ENCODE measurements at places on chromosomes 13 and 19. TPM values are rescaled to one million over a fixed set of nuclear protein-coding genes. Genes with fewer than 3 reads are reported as not detected.

- no peak for DNase-seq
These were observed 441.5 kb downstream of the DIAPH3 start for GRCh38 chr13:59721926-59722910.

- no peak for DNase-seq
These were observed 18.0 kb upstream of the SERP2 start for GRCh38 chr13:44355621-44356020.

GRCh38 chr13:83153848-83154247, 728.4 kb downstream of the SLITRK1 start:
- DNase-seq = peak; percentile 16

DNA sequence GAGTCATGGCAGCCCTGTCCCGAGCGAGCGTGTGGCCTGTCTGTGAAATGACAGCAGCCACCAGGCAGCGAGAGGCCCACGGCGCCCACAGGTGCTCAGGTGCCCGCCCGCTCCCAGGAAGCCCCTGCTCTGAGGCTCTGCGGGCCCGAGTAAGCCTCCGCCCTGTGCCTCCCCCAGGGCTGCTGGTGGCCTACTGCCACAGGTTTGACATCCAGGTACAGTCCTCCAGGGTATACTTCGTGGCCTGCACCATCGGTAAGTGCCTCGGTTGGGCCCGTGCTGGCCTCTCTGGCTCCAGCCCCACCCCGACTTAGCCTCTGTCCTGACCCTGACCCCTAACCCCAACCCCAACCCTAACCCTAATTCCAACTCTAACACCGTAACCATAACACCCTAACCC, 15.0 kb upstream of the TMPRSS9 start:
- DNase-seq = no peak

GRCh38 chr19:30781519-30781918, 409.3 kb downstream of the ZNF536 start:
- no peak for DNase-seq

DNA sequence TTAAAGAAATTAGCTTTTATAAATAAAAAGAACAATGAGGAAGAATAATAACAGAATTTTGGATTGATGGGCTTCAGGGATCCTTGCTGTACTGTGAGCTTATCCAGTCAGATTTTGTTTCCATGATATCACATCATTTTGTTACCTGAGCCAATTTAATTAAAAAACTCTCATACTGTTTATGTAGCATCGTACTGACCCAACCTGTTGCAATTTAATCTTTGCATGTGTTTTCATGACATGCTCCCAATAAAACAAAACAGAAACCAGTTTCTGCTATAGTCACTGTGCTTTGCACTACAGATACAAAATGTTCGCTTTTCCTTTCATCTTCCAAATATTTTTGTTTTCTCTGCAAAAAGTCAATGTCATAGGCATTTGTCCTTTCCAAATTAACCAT, 109.7 kb upstream of the RNF113B start:
- no peak for DNase-seq

- no peak for DNase-seq
These were observed 157.0 kb upstream of the PABPC3 start for GRCh38 chr13:24938966-24939365.

GRCh38 chr19:56110515-56111448, 10.3 kb downstream of the ZNF787 start:
- DNase-seq = no peak

- no peak for DNase-seq
These were observed 10.2 kb downstream of the ACTMAP start for GRCh38 chr19:40739871-40740703.

DNA sequence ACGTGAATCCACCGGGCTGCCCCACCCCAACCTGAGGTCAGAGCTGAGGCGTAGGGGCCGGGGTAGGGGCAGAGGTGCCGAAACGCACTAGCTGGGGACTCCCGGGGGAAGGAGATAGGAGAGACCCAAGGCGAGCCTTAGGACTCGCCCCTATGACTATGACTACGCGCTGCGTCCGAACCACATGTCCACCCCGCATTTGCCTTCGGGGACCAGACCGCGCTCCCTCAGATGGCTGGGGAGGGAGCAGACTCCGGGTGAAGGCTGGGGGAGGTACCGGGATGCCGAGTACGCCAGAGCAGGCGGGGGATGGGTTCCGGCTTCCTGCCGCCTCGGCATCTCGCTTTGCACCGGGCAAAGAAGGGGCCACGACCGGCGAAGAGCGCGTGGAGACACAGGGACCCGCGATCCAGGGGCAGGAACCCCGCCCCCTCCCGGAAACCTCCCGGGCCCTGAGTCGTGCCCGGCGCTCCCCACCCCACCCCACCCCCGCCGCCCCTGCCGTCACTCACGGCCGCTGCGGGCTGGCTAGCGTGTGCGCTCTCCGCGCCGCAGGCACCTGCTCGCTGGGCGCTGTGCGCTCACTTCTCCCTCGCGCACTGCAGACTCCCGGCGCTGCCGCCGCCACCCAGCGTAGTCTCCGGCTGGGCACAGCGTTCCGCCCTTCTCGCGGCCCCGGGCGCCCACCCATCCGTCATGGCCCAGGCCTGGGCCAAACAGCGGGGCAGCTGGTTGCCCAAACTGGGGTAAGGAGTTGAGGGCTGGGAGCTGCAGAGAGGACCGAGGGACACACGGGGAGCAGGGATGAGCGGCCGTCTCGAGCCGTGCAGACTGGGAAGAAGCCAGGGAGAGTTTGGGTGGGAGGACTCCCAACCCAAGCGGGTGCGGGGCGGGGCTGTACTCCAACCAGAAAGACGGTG, 622 bp upstream of the VSTM2B start:
- DNase-seq = no peak

DNA sequence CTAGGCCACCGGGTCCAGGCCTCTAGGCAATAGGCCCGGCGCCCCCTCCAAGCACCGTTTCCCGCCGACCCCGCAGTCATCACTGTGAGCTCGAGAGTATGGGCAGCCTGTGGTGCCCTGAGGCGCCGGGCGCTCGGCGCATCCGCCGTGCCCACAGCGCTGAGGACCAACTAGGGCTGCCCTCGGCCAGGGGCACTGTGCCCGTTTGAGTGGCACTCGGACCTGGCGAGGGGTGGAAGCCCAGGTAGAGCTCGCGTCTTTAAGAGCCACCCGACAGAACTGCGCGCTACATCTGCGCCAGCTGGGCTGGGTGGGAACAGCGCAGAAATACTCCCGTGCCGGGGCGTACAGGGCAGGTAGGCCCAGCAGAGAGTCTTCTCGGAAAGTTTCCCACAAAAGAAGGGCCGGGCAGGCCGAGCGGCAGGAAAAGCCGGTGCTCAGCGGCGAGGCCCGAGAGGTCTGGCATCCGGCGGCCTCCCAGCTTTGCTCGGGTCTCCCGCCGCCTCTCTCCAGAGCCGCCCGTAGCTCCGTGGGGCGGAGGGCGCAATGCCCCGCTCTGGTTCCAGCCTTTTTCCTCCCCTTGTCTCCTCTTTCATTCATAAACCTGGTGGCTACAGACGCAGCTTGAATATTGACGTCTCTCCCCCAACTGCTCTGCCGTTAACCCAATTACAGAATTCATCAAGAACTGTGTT, 5.4 kb upstream of the SOX1 start:
- DNase-seq = no peak

Gene IZUMO2
- 1.3 TPM for polyA plus RNA-seq

Gene DCLK1
- 11.2 TPM for polyA plus RNA-seq

Gene IGFL1
- not detected for polyA plus RNA-seq

Gene SUGT1
- polyA plus RNA-seq = 62.2 TPM

Gene KLK3
- not detected for polyA plus RNA-seq

Gene CATSPERD
- 1.9 TPM for polyA plus RNA-seq

Gene RFPL4A
- not detected for polyA plus RNA-seq

Gene PLK5
- polyA plus RNA-seq = 0.39 TPM

Gene FCAR
- polyA plus RNA-seq = 0.47 TPM

Measured in right lung (tissue), 10 donors.